ENCODE measurements at places on chromosomes 11 and 22.
A peak's percentile ranks its signal among the peaks of the same experiment; 100 is the strongest.

GRCh38 chr11:88101881-88102597 is 73.2 kb downstream of the RAB38 start:
- DNase-seq: no peak

GRCh38 chr11:71151561-71151960 is 100.8 kb downstream of the SHANK2 start:
- DNase-seq: peak; percentile 52

DNA sequence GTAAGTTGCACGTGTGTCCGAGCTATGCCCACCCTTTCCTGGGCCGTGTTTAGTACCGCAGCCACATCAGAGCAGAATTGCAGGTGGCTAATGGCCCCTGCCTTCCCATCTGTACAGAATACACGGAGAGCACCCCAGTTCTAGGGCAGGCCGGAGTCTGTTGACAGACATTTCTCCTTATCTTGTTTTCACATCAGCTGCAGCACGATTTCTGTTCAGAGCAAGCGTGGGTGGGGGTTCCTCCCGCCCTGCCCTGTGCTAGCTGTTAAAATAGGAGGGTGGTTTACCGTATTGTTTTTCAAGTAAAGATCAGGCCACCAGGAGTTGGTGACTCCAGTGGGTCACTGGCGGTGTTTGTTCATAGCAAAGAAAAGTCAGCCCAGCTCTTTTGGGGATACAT is 41.1 kb downstream of the UBASH3B start:
- no peak for DNase-seq

DNA sequence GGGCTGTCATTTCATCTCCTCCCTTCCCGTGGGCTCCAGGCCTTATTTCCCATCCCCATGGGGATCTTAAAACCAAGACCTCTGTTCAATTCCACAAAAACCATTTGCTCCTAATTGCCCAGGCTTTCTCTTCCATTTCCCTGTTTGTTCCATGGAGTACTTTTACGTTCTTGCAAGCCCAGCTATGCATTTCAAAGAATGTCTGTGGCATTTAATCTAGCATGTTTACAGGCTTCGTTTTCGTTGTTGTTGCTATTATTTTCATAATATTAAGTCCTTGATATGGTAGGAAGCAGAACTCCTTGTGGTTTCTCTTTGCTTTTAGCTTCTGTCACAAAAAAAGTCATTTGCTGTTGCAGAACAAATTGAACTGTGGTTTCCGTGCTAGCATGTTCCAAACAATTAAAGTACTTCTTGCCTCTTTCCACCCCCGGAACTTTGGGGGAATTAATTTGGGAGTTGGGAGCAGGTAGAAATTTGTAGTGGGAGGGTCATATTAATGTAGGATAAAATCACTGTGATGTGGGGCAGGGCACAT is 68.1 kb upstream of the SLC22A12 start:
- DNase-seq: no peak

GRCh38 chr22:29130476-29130875 is 57.6 kb downstream of the KREMEN1 start:
- no peak for DNase-seq

- no peak for DNase-seq
Measured at GRCh38 chr11:908273-908672, 2.3 kb downstream of the CHID1 start.

- no peak for DNase-seq
Measured at GRCh38 chr11:107648242-107648641, 57.3 kb downstream of the ELMOD1 start.

GRCh38 chr22:17914474-17914873 is 109.9 kb downstream of the MICAL3 start:
- no peak for DNase-seq

DNA sequence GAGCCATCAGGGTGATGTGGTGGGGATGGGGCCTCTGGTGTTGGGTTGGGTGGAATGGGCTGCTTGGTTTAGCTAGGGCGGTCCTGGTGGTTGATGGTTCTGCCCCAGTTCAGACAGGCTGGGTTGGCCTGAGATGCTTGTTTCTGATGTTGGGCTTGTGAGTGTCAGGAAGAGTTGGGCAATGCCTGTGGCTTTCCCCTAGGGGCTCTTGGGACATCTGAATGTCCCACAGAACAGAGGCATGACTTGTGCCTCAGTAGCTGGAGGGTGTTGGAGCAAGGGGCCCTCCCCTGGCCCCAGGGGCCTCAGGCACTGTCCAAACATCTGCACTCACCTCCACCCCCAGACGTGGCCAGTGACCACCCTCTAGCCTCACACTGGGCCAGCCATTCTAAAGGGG is 14.0 kb upstream of the CTSD start:
- no peak for DNase-seq

DNA sequence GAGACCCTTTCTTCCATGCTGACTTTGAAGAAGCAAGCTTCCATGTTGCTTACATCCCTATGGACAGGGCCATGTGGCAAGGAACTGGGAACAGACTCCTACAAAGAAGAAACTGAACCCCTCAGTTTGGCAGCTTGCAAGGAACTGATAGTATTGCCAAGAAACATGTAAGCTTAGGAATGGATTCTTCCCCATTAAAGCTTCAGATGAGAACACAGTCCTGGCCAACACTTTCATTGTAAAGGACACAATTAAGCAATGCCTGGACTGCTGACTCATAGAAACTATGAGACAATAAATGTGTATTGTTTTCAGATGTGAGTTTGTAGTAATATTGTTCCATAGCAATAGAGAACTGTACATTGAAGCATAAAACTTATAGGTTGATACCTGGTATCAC is 82.4 kb downstream of the AASDHPPT start:
- no peak for DNase-seq

DNA sequence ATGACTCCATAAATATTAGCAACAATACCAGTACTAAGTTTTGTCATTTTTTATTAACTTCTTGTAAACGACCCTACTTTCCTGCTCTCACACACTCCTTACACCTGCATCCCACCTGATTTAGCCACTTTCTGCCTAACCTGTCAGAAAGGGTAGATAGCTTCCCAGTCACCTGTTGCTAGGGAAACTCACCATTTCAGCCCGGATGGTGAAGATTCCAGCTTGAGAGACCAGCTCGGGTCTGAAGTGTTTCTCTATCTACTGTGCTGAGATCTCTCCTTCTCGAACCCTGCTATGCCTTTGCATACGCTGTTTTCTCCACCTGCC is at the start of gene PARVG:
PARVG (plus strand) TSS at position 220 of the 327 bp plus-strand sequence. CDS start 2,405 bp downstream, outside the sequence.
- DNase-seq: no peak

DNA sequence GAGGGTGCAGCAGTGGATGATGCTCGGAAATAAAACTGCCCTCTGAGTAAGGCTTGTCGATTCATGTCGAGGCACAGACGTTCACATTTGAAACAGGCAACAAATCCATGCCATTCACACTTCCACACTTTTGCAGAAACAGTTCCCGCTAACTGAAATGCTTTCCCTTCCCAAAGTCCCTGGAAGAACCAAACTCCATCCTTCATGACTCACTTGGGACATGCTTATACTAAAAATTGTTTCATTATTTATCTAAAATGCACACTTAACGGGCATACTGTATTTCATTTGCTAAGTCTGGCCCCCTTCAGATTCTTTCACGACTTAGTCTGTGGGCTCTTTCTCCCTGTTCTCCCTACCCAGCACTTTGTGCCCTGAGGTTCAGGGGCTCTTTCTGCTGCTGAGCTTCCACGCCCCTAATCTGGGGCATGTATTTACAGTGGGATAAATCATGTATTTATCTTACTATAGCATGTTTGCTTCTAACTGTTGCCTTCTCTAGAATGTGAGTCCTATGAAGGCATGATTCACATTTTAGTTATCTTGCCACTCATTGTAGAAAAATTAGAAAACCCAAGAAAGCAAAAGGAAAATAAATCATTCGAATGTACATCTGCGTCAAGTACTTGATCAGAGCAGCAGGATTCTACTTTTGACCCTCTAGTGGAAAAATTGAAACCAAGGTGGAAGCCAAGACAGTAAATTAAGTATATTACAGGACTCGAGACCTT is 12.5 kb downstream of the SCGB1A1 start:
- DNase-seq: no peak

GRCh38 chr11:7585816-7586215 is 72.0 kb downstream of the PPFIBP2 start:
- no peak for DNase-seq

Data from SK-N-SH (cell line).